ENCODE measurements at places on chromosomes 4 and X.

- no peak for DNase-seq
These were observed 3.5 kb downstream of the S100G start for GRCh38 chrX:16653424-16653823.

- no peak for DNase-seq
These were observed 21.8 kb downstream of the FGD1 start for GRCh38 chrX:54473993-54474859.

DNA sequence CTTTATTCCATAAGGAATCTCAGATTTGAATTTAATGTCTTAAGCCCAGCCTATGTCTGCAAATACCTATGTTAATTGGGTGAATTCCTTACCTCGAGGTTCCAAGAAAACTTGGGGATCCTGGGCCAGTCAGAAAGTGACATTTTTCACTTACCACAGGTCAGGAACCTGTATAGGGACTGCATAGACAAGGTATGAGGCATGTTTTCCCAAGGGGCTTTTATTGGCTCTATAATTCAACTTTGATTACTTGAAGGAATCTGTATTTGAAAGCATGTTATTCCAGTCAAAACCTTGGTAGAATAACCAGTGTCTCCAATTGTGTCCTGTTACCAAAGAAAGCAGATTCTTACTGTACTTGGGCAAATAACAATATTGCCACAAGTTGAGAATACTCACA lies 8.5 kb upstream of the MPP1 start:
- no peak for DNase-seq

GRCh38 chrX:41474726-41475100 lies 27.6 kb downstream of the NYX start:
- DNase-seq: no peak

- no peak for DNase-seq
These were observed 76.2 kb upstream of the PAQR3 start for GRCh38 chr4:79015411-79015810.

- DNase-seq: no peak
These were observed 54.7 kb upstream of the TRPC5 start for GRCh38 chrX:112137276-112137675.

GRCh38 chr4:158282252-158282651 lies 72.0 kb downstream of the TMEM144 start:
- no peak for DNase-seq

DNA sequence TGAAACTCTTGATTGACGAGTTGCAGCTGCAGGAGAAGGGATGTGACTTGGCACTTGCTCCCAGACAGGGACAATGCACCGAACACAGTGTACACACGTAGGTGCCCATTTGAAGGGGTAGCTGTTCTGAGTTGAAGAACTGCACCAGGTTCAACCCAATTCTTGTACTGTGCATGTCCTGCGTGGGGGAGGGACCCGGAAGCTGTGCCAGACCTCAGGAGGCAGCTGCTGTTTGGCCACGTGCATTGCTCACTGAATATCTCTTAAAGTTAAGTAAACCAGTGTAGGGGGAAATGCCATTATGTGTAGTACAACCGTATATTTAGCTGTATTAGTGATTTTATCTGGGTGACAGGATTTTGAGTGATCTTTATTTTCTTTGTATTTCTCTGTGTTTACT lies 12.0 kb upstream of the RBBP7 start:
- no peak for DNase-seq

DNA sequence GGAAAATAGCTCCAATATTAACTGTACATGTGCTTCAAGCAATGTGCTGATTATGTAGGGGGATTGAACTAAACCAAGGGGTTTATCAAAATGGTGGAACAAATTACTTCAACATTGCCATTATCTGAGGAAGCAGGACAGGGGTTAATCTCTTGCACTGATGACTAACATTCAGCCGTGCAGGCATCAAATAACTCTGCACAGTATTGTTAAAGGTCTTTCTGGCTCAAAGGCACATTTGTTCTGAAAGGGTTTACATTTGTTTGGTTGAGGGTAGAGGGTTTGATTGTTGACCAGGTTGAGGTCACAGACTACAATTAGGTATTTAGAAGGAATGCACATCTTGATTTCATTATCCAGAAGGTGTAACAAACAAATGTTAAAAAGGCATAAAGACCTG lies 32.2 kb upstream of the CCSER1 start:
- DNase-seq: no peak

DNA sequence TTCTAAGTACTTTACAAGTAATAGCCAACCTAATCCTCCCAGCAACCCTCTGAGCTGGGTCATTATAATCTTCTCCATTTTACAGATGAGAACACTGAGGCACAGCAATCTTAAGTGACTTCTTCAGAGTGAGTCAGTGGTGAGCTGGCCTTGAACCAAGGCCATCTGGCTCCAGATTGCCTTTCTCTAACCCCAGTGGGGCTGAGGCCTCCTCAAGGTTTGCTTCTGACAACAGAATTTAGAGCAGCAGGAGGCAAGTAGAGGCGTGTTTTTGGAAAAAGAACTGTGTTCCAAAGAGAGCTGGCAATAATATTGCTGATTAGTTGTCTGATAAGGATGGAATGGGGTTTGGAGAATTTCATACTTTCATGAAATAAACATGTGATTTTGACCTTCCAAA lies 41.2 kb downstream of the PIR start:
- DNase-seq: no peak

DNA sequence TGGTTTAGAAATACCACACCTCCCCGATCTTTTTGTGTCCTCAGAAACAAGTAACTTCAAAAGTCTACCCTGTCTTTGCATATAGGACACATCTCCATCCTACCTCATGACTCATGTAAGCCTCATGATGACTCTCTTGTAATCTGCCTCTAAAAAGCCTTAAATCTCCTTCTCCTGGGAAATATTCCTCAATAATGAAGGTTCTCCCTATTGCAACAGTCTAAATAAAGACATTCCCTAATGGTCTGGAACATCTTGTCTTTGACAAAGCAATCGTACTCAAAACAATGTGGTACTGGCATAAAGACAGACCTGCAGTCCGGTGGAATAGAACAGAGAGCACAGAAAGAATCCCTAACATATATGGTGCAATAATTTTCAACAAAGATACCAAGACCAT lies 257.7 kb downstream of the OPHN1 start:
- DNase-seq: no peak

DNA sequence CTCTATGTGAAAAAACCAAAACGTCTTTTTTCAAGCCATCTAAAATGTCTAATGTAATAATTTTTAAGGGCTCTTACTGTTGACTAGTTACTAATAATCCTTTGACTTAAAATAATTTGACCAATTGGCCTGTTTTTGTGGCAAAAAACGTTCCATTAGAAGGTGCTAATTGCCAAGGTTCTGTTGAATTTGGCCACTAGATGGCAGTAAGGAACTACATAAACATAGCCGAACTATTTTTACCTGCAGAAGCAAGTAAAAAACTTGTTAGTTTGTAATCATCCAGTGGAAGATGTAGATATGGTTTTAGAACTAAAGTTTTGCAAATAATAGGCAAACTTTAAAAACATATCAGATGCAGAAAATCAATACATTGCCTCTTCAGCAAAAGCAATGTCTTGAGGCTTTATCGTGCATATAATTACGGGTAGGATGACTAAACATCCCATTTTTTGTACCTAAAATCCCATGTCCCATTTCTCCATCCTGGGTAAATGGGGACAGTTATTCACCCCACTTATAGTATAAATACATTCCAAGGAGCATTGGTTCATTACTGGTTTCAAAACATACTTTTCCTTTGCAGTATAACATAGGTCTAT lies 57.6 kb downstream of the PROM1 start:
- DNase-seq: no peak

- no peak for DNase-seq
These were observed 7.4 kb upstream of the TBC1D25 start for GRCh38 chrX:48532161-48532560.

GRCh38 chr4:152539556-152540292 lies 3.8 kb upstream of the FBXW7 start:
- no peak for DNase-seq

- DNase-seq: no peak
These were observed 165.2 kb upstream of the SLC7A11 start for GRCh38 chr4:138407329-138407728.

DNA sequence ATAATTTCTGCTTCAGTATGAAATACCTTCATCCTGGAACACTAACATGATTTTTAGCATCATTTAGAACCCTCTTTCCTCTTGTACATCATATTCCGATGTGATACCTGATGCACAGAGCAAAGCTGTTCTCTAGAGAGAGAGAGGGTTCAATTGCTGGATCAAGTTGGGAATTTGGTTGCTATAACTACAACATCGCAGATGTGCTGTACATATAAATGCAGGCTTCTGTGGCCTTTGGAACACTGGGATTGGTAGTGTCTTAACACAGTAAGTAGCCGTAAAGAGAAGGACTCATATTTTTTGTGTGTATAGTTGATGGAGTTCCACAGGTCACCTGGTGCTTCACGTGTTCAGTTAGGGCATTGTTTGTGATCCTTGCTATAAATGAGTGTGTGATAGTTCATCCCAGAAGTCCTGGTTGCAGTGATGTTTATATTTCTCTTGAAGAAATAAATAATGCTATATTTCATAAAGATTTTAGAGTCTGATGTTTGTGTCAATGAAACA lies 119.2 kb downstream of the RAPGEF2 start:
- no peak for DNase-seq
